EH (cell line): ENCODE measurements at places on chromosomes 2 and 18.

DNA sequence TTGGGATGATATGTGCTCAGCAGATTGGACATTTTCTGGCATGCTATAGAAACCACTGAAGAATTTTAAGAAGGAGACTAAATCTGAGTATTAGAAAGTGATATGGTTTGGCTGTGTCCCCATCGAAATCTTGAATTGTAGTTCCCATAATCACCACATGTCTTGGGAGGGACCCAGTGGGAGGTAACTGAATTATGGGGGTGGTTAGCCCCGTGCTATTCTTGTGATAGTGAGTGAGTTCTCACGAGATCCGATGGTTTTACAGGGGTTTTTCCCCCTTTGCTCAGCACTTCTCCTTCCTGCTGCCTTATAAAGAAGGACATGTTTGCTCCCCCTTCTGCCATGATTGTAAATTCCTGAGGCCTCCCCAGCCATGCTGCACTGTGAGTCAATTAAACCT, 535.9 kb upstream of the VRK2 start:
- no peak for DNase-seq

GRCh38 chr2:224104668-224105386, 65.7 kb upstream of the SERPINE2 start:
- DNase-seq, result no peak

DNA sequence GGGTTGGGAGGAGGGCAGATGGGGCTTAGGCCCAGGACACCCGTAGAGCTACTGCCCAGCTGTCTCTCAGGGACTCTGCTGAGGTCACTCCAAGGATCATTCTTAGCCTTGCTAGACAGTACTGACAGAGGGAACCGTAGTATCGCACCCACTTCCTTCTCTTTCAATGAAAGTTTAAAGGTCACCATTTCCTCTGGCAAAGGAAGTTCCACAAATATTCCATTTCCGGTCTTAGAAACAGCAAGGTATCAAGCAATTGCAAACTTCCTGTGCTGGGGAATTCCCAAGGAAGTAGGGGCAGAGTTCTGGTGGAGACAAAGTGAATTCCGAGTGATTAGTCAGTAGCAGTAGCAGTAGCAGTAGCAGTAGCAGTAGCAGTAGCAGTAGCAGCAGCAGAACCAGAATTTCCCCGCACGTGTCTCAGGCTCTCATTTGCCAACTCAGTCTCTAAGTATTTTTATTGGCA, 24.7 kb downstream of the IL1B start:
- peak; percentile 95 for DNase-seq

DNA sequence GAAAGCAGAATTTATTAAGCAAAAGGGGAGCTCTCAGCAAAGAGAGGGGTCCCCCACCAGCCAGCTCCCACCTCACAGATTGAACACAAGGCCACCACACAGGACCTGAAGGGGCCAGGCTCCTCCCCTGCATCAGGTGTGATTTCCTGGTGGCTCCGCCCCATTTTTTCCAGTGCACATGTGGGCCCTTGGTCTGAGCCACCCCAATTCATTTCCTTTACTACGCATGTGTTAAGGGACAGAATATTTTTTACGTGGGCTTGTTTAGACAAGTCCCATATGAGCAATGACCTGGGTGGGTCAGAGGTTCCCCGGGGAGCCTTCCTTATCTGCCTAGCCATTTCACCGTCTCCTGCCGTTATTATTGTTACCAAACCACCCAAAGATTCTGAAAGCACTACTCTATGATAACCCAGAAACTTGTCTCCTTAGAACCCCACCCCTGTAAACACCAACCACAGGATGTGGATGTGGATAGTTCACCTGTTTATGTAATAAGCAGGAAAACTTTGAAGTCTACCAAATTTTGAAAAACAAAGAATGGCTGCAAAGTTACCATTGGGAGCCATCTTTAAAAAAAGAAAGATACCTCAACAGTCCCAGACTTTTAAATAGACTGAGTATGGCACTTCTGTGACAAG, 191.7 kb downstream of the CD226 start:
- no peak for DNase-seq

- no peak for DNase-seq
Observed at GRCh38 chr2:159160412-159160811, 126.1 kb downstream of the WDSUB1 start.

DNA sequence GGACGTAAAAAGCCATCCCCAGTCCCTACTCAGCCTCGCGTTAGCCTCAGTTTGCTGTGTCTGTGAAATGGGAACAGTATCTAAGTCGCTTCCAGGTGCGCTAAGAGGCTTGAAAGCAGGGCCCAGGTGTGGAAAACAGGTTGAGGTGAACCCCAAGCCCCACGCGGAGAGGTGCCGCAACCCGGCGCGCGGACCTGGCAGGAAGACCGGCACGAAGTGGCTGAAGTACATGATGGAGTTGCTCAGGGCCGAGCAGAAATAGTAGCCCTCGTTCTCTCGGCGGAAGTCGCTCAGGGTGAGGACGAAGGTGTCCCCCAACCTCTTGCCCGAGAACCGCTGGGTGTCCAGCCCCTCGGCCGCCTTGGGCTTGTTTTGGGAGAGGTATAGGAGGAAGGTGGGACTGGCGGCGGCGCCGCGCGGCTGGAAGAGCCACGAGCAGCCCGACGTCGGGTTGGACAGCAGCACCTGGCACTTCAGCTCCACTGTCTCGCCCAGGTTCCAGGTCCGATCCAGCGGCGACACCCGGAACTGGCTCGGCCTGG, 508 bp downstream of the CD8A start:
- no peak for DNase-seq

- DNase-seq, result no peak
Observed at GRCh38 chr2:238964544-238965067, 116.7 kb downstream of the TWIST2 start.
